ENCODE measurements at places on chromosomes 2 and 18.
A peak's percentile ranks its signal among the peaks of the same experiment; 100 is the strongest.

DNA sequence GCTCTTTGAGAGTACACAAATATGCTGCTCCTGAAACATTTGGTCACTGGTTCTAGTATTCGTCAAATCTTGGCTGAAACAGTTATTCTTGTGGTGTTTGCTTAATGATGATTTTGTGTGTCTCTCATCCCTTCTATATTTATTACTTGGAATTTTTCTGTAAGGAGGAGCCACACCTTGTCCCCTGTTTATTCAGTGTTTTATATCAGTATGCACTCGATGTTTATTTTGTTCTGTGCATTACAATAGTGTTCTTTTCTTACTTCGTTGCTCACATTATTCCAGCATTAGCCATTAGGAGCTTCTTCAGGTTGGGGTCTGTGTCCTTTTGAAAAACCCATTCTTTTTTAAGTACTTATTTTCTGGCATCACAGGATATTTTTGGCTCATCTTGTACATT, 5.1 kb upstream of the RAMP1 start:
- no peak for DNase-seq

DNA sequence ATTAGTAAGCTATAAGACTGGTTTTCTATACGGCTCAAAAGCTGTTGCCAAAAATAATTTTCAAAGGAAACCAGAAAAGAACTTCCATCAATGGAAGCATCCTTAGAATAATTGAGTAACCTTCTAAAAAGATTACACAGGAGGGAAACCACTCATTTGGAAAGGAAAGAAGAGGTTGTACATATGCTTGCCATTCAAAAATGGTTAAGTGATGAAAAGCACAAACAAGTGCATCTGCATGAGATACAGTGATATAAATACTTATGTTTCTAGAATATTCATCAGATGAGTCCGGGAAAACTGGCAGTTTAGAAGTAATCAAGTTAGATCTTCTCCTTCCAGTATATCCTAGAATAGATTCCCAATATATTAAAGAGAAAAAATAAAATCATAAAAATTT, 20.1 kb upstream of the SMAD2 start:
- DNase-seq, result no peak

DNA sequence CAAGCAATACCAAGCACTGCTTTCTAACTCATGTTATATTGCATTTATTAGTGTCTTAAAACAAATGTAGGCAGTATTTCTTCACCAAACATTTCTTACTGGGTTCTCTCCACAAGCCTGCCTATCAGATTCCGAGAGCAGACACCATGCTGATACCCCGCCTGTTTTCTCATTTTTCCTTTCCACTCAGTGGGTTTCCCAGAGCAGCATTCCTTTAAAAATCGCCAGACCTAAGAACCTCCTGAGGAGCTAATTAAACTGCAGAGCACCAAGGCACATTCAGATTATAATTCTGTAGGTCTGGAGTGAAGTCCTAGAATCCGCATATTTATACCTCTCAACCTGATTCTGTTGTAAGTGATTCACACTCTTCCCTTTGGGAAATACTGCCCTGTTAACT, 405.6 kb downstream of the TNS1 start:
- DNase-seq, result no peak

DNA sequence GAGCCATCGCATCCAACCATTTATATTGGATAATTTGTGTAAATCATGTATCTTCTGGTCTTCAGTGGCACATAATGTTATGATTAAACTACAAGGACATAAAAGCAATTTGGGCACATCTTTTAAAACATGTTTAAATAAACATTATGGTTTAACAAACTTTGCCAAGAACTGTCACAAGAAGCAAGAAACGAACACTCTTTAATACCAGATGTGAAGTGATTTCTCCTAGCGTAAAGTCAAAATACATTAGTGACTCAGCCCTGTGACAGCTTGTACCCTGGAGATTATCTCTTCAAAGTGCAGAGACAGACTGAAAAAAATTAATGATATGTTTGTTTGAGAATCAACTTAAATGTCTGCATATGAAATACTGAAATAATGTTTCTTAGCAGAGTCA, 39.9 kb downstream of the DSEL start:
- DNase-seq, result peak; percentile 51

DNA sequence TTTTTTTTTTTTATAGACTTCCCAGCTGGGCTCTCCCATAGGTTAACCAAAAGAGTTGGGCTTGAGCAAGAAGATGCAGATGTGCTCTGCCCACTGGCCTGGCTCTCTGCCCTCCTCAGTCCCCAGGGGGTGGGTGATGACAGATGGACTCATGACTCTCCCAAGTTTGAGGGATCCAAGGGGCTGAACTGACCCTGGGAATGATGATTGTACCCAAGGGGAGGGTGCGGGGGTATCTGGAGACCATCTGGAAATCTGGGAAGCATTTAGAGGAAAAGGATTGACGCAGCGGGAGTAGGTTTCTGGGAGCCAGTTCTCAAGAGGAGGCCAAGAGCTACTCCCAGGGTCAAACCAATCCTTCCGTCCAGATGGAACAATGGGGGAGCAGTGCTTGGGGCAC, 330.8 kb downstream of the CYP26B1 start:
- DNase-seq, result no peak

- DNase-seq, result peak; percentile 60
Measured at GRCh38 chr2:111117598-111118480, 2.9 kb upstream of the BCL2L11 start.

GRCh38 chr2:227447606-227448005, 24.4 kb upstream of the AGFG1 start:
- peak; percentile 69 for DNase-seq

- DNase-seq, result no peak
Measured at GRCh38 chr2:63186331-63186730, 135.7 kb downstream of the OTX1 start.

DNA sequence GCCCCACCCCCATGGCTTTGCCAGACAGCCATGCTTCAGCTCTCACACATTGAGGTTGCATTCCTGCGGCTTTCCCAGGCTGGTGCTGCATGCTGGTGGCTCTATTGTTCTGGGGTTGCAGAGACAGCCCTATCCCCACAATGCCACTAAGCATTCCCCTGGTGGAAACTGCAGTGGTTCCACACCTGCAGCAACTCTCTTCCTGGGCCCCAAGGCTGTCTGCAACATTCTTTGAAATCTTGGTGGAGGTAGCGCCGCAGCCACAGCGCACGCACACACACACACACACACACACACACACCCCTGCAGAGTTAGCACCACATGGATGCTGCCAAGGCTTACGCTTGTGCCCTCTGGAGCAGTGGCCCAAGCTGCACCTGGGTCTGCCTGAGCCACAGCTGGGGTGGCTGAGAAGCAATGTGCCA, 21.4 kb downstream of the SFXN5 start:
- no peak for DNase-seq

DNA sequence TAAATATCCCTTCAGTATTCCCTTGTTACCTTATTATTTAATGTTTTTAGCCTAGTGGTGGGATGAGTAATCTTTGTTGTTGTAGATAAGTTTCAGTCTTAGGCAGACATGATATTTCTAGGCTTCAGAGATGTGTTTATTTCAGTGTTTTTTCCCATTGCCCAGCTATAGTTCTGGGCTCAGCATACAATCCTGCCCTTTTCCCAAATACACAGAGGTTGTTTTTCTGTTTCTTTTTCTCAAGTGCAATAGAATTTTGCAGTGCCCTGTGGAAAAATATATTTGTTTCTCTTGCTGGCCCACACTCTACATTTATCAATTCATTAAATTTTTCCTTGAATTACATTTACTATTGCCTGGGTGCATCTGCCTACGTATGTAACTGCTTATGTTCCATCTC, 321.8 kb downstream of the KCNJ3 start:
- DNase-seq, result no peak

DNA sequence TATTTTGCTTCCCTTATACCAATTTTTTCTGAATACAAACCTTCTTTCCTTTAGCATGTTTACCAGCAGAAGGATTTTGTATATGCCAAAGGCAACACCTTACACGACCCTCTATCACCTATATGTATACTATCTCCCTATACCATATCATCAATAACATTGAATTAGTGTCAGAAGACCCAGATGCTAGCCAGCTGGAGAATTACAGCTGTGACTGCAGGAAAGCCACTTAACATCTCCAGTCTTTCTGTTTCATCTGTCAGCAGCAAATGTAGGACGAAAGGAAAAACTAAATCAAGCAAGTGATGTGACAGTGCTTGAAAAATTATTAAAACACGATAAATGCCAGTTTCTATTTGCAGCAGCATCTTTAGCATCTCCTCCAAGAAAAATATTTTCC, 193.7 kb downstream of the STK39 start:
- DNase-seq, result no peak

DNA sequence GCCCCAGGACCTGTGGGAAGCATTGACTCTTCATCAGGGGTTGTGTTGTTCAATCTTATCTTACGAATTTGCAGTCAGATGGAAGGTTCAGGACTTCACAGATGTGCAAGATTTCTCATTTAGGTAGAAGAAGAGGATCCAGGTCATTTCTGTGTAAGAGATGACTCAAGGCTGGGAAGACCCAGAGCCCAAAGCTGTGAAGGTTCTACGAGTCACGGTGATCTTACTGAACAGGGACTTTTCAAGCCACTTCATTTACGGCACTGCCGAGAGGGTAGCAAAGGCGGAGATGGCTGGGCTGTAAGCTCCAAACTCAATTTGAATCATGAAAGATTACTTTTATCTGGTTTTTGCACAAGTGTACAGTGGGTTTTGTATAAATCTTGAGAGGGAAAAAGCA, 228.0 kb upstream of the MEX3C start:
- no peak for DNase-seq

GRCh38 chr2:231715988-231716616, 7.8 kb downstream of the PTMA start:
- peak; percentile 27 for DNase-seq

DNA sequence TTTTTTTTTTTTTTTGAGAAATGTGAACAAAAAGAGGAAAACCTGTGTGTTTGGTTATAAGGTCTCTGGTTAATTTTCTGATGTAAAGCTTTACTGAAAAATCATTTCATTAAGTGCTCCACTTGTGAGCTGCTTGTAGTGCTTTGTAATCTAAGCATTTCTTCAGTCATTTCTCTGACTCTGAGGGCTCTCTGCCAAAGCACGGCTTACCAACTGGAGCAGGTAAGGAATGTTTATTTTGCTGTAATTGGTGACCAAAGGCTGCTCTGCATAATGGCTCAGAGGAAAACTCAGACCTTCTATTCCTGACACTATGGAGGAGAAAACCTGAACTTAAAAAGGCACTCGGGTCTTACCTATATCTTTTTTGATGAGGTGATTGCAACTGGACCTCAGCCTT, 848.8 kb downstream of the MBD2 start:
- DNase-seq, result no peak

DNA sequence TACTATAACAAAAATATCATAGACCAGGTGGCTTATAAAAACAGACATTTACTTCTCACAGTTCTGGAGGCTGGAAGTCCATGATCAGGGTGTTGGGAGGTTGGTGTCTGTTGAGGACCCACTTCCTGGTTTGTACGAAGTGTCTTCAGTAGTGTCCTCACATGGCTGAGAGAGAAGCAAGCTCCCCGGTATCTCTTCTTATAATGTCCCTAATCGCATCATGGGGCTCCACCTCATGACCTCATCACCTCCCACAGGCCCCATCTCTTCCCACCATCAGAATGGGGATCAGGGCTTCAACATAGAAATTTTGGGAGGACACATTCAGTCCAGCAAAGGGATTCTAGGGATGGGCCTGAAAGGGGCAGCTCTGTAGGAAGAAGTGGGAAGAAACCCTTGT, 4.8 kb upstream of the NIFK start:
- DNase-seq, result no peak

DNA sequence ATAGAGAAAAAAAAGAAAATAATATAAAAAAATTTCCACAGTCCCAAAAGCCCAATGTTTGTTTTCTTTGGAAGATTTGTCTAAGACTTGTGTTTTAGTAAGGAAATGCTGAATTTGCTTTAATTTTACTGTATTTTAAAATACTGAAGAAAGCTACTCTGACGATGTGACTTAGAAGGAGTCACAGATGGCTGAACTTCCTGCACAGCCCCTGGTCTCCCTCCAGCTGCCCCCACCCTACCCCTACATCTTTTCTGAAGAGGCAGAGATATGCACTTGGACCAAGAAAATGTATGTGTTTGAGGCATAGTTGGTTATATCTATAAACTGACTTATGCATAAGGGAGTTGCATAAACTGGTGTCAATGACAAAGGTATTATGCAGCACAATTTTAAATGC, 172.3 kb downstream of the CDH2 start:
- DNase-seq, result peak; percentile 15

DNA sequence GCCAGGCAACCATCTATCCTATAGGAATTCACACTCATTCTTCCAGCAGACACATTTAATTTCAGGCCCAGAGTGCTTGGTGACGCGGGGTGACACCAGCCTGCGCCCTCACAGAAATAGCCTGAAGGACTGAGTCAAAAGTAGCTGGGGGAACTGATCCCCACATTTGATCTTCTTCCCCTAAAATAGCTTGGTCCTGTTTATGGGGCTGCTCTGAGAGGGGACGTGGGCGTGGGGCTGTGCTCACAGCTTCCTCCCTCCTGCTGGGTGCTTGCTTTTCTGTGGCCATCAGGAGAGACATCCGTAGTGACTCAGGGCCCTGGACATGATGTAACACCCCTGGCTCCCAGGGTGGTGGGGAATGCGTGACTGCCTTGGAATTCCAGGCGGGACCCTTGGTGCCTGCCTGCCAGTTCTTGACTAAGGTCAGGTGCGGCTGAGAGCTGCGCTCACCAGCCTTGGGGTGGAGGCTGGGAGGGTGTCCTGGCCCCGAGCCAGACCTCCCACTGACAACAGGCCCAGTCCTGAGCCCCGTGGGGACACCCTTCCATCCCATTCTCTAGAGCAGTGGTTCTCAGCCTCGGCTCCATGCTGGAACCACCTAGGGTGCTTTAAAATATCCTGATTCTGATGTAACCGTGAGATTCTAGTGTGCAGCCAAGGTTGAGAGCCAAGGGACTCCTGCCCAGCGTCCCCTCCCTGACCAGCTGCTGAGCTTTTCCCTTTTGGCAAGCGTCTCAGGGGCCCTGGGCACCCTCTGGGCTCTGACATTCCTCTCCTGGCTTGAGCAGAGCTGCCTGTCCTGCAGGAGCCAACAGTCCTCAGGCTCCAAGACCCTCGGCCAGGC, 47.4 kb upstream of the SMAD7 start:
- DNase-seq, result peak; percentile 93

DNA sequence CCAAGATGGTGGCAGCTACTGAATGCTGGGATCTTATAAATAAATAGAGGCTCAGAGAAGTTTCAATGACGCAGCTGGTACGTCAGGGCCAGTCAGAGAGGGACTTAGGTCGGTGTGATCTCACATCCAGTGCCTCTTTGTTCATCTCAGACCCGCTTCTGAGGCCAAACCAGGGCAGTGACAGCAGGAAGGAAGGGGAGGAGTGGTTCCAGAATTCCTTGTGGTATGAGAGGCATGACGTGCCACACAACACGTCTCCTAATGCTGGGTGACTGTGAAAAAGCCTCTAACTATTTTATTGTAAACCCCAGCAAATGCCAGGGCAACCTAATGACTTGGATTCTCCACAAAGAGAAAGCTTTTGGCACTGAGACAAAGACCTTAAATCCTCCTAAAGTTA, 423.3 kb downstream of the LPIN1 start:
- DNase-seq, result peak; percentile 71
